ENCODE measurements at places on chromosomes 3 and 15.

- DNase-seq, result no peak
Measured at GRCh38 chr3:150756491-150757059, 6.4 kb downstream of the SIAH2 start.

DNA sequence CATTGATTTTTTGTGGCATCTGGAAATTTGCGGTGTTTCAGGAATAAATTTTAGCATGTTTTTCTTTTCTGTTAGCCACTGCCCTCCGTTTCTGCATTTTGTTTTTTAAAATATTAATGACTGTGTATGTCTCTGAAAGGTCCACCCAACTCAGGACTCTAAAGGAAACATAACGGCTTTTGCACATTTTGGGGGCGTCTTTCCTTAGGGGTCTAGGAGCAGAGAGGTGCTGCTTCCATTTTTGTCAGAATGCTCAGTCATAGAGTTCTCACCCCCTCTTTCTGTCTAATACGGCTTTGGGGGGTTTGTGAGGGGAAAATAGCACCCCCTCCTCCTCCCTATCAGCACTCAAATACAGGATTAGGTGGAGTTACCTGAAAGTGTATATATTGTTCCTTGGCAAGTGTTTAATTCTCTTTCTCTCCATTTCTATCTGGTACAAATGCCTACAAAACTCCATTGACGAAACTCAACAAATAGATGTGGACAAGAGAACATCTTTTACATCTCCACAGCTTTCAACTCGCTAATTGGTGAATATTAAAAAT, 219.4 kb downstream of the MEIS2 start:
- DNase-seq, result no peak

- no peak for DNase-seq
Measured at GRCh38 chr15:20106026-20106425, 435.6 kb downstream of the GOLGA6L6 start.

GRCh38 chr15:94526071-94526689, 294.8 kb downstream of the MCTP2 start:
- DNase-seq, result no peak

Data from AML-193 (cell line).